ENCODE measurements at places on chromosomes 4 and X. TPM values are rescaled to one million over a fixed set of nuclear protein-coding genes. Genes with fewer than 3 reads are reported as not detected.
A peak's percentile ranks its signal among the peaks of the same experiment; 100 is the strongest.

DNA sequence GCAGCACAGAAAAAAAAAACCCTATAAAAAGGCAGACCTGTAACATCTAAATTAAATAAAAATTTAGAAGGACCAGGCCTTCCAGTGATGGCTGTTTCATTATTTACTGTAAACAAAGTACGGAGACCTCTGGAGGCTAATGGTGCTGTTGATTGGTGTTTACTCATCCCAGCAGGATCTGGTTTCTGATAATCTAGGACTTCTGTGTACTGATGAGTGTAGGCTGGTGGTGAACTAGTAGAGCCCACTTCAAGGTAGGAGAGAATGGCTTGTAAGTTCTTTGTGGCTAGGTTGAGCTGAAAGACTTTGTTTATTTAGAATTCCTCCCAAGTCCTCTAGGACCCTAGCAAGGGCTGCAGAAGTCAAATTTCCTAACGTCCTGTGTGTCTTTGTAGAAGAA is 398.1 kb upstream of the PITX2 start:
- no peak for DNase-seq

GRCh38 chr4:7773401-7774180 is 166.1 kb downstream of the AFAP1 start:
- DNase-seq = peak; percentile 40

- no peak for DNase-seq
These were observed 577 bp downstream of the BGN start for GRCh38 chrX:153495362-153495751.

GRCh38 chrX:137194164-137194563 is 160.4 kb upstream of the GPR101 start:
- no peak for DNase-seq

Gene ANK2
- 7.7 TPM for total RNA-seq

Gene KCNE5
- not detected for total RNA-seq

All from suprapubic skin (tissue), 4 donors.